Urothelium cell line (cell line): ENCODE measurements at places on chromosomes 16 and 17.

- no peak for DNase-seq
These were observed 27.4 kb upstream of the LYRM9 start for GRCh38 chr17:27920569-27920968.

- DNase-seq, result no peak
These were observed 1.2 kb downstream of the TMC6 start for GRCh38 chr17:78127239-78127887.

DNA sequence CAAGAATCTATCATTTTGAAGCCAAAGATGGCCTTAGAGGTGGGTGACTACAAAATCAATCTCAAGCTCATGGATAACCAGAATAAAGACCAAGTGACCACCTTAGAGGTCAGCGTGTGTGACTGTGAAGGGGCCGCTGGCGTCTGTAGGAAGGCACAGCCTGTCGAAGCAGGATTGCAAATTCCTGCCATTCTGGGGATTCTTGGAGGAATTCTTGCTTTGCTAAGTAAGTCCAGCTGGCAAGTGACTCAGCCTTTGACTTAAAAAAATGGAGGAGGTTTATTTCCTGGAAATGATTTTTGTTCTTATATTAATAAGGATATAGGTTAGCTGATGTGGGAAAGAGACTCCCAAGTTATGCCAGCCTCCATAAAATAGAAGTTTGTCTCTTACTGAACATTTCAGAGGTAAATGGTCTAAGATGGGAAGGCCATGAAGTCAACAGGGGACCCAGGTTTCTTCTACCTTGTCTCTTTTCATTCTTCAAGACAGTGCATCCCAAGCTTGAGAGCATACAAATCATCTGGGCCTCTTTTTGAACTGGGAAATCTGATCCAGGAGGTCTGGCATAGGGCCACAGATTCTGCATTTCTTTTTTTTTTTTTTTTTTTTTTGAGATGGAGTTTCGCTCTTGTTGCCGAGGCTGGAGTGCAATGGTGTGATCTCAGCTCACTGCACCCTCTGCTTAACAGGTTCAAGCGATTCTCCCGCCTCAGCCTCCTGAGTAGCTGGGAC lies 19.8 kb upstream of the TANGO6 start:
- DNase-seq, result peak; percentile 79

DNA sequence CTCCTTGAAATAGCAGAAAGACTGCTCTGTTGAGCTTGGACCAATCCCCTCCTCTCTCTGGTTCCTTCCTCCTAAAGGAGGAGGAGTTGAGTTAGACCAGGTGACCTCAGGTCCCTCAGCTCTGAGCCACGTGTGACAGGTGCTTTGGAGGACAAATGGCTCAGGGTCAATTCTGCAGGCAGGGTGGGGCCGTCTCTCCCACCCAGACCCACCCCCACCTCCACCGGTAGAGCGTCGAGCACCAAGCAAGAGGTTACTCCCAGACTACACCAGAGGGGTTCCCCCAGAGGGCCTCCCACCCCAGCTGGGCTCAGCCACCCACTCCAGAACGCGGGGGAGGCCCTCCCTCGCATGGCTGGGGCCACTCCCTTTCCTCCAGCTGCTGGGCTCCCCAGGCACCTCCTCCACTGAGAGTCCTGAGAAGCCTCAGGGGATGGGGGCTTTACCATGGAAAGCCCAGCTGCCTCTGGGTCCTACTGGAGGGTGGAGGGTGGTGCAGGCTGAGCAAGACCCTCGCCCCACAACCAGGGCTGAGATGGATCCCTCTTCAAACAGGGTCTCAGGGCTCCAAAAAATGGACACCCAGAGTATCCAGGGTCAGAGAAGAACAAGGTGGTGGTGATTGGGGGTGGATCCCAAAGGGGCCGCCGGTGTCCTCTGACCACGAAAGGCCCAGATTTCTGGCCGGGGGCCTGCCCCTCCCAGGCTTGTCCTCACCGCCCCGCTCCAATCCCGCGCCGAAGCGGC lies 7.6 kb downstream of the MYO1C start:
- DNase-seq, result peak; percentile 36

- no peak for DNase-seq
These were observed 68.3 kb downstream of the KSR1 start for GRCh38 chr17:27524594-27524993.

GRCh38 chr16:89007371-89008249 lies 30.6 kb upstream of the CBFA2T3 start:
- no peak for DNase-seq

DNA sequence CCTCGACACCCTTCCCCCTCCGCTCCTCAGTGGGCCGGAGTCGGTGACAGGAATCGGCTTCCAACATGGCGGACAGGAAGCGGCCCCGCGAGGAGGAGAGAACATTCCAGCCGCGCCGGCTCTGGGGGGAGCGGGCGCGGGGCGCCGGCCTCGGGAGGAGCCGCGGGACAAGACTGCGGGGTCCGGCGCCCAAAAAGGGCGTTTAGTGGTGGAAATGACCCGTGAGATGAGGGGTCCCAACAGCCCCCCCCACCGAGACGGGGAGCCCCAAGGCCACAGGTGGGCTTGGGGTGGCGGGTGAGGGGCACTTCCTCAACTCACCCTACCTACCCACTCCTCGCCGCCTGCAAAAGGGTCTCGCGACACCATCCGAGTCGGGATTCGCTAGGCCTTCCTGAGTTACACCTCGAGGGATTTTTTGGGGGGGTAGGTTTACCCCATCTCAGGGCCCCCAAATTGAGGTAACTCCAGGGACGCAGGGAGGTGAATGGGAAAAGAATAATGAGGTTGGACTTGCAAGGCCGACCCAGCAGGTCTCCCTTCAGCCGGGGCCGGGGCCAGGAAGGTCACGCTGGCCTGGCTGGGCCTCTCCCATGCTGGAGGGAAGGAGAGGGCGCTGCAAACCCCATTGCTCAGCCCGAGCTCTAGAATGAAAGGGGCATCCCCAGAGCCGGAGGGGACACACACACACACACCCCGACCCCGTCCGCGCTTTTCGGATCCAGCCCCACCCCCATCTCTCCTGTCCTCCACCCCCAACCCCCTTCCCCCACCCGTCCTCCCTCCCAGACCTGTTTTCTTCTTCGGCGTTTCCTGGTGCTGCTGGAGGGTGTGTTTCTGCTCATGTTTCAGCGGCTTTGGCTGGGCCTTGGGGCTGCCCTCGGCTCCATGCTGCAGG lies 707 bp downstream of the NUFIP2 start:
- DNase-seq, result peak; percentile 63

- peak; percentile 83 for DNase-seq
These were observed 40.3 kb upstream of the MRPS23 start for GRCh38 chr17:57889892-57890856.

GRCh38 chr16:89232107-89232506 lies 14.6 kb downstream of the ZNF778 start:
- DNase-seq, result no peak

DNA sequence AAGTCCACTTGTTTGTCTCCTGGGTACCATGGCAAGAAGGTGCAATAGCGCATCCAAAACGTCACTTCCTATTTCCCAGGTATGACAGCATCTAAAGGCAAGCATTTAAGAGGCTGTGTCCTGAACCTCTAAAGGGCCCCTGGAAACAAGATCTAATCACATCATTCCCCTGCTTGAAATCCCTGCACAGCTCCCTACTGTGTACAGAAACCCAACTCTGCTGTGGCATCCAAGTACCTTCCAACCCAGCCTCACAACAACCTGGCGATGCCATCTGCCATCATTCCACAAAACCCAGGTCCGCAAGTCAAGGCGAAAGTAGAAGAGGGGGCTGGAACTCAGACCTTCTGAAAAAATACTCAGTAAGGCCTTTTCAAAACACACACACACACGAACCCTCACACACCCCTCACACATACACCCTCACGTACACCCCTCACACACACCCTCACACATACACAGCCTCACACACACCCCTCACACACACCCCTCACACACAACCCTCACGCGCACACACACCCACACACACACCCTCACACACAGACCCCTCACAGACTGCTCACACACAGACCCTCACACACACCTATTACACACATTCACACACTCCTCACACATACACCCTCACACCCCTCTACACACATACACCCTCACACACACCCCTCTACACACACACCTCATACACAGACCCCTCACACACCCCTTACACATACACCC lies 24.5 kb downstream of the C17orf67 start:
- DNase-seq, result no peak

GRCh38 chr17:7393613-7394451 lies 493 bp downstream of the PLSCR3 start:
- DNase-seq, result no peak

GRCh38 chr16:3363793-3364192 lies 8.1 kb downstream of the OR2C1 start:
- no peak for DNase-seq

DNA sequence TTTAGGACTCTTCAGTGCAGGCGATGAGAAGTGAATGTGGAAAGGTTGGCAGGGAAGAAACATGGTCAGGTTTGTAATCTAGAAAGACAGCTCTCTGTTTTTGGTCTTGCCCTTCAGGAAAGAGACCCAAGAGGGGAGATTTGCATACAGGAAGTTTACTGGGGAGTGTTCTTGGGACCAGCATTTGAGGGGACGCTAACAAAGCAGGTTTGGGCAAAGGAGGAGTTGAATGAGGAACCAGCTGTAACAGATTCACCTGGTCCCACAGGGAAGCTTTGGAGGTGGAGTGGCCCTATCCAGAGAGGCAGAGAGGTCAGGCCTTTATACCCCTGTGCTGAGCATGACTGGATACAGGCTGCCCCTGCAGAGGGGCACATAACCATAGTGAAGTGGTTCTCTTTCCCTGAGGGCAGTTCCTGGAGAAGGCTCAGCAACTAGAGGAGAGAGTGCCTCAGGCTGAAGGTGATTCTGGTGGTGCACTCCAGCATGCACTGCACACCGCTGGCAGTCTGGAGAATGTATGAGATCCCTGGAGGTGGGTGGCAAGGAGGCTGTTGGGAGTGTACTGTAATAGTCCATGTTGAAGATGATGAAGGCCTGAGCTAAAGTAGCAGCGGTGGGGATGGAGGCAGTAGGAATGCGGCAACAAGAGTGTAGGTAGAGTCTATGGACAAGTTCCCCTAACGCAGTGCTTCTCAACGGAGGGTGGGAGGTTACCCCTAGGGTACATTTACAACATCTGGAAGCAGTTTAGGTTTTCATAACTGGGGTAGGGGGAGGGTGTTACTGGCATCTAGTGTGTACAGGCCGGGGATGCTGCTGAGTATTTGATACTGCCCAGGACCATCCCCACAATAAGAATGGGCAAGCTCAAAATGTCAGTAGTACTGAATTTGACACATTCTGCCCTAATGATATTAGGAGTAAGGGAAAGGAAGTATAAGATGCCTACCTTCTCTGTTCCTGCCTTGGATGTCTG lies 37.2 kb downstream of the MAP2K6 start:
- DNase-seq, result no peak

DNA sequence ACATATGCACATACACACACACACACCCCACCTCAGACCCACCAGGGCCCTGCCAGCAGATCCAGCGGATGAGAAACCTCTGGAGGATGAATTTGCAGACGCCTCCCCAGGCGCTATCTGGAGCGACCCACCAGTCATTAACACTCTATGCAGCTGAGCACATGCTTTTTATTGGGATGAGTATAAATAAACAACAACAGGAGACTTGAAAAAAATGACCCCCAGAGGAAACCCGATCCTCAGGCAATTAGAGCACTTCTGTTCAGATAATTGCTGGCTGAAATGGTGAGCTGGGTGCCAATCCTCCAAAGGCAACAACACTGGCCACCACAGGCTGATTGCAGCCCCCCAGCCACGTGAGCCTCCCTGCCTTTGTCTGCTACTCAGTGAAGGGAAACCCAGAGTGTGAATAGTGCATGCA lies 32.9 kb downstream of the DYNLRB2 start:
- no peak for DNase-seq

GRCh38 chr16:79668502-79668901 lies 68.0 kb upstream of the MAF start:
- no peak for DNase-seq

DNA sequence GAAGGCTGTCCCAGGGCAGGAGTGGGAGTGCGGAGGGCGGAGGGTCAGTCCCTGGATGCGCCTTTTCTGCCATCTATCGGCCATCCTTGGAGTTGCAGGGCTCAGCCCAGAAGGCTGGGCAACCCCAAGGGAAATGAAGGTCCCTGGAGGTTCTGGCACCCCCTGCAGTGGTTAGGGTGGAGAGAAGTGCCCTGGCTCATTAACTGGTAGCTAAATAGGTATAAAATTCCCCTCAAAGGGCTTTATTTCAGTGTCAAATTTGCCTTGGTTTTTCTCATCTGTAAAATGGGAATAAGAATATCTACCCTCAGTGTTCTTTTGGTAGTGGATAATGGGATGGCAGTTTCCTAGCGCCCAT lies 22.4 kb downstream of the C17orf75 start:
- peak; percentile 88 for DNase-seq

DNA sequence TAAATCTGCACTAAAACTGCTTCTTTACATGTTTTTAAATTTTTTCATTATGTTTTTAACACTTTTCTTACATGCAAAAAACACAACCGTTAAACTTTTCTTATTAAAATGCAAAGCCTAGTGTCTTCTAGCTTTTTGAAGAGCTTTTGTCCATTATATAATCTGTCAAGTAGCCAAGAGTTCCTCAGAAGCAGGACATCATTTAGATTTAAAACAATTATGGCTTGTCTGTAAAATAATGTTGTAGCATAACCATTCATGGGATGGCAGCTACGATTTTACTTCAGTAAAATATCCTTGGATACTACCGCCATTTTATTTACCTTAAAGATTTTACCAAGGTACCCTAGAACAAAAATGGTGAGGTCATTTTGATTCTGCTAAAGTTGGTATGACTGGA lies 2.8 kb downstream of the OMG start:
- DNase-seq, result no peak

DNA sequence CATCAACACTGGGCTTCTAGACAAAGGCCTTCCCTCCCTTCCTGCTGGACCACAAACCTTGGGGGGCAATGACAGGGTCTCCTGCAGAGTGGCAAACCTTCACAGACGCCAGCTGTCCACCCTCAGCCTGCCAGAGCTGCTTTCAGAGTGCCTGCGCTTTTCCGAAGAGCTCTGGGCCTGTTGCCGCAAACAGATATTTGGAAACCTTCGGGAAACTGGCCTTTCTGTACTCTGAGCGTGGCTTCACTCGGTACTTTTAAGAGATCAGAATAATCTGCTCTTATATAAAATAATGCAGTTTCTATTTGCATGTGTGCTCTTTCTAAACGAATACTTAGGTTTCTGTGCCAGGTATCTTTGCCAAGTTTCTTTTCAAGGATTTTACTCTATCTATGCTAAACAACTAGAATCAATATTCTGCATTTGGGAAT lies 152.1 kb upstream of the CHMP6 start:
- DNase-seq, result no peak

GRCh38 chr16:50657241-50657640 lies 23.9 kb downstream of the SNX20 start:
- no peak for DNase-seq
